Inflammatory macrophage treated with lipopolysaccharide for 1 hour (primary cell): ENCODE measurements at places on chromosomes 1 and 21.

DNA sequence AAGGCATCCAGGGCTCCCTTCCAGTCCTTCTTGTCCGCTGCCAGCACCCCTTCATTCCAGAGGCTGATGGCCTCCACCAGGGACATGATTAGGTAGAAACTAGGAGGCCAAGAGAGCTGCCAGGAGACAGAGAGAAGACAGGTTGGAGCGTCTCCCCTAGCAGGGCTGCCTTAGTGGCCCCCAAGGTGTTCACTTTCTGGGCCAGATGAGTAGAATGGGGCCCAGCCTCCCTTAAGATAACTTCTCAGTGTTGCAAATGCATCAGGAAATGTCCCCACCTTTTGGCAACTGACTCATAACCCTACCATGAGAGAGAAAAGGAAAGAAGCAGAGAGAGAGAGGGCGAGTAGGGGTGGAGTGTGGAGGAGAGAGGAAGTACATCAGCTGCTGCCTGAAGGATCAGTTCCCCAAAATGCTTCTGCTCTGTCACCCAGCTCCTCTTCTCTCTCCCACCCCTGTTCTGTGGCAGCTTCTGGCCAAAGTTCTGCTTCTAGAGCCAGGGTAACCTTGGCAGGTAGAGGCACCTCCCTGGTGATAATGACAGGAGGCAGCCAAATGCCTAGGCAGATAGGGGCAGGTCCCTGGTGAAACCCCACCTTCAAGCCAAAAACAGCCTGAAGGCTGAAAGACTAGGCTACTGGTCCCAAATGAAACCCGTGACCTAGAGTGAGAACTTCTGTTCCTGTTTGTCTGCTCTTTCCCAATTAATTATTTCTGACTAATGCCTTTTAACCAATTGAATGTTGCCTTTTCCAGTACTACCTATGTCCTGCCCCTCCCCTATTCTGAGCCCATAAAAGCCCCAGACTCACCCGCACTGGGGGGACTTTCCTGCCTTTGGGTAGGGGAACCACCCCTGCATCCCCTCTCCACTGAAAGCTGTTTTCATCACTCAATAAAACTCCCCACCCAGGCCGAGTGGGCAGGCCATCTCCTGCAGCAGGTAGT lies at the start of gene NCF2:
TSS of gene NCF2 (minus strand) at position 216 of the 948 bp plus-strand sequence. CDS start at position 86, 130 bp downstream.
- DNase-seq: peak; percentile 96

- no peak for DNase-seq
These were observed 130.3 kb upstream of the PLXNA2 start for GRCh38 chr1:208374391-208374941.

- peak; percentile 35 for DNase-seq
These were observed 734 bp downstream of the MED18 start for GRCh38 chr1:28329395-28330153.

GRCh38 chr1:31891280-31891679 lies 46.9 kb downstream of the PTP4A2 start:
- no peak for DNase-seq

- peak; percentile 22 for DNase-seq
These were observed 98.5 kb downstream of the LMX1A start for GRCh38 chr1:165257969-165258459.

DNA sequence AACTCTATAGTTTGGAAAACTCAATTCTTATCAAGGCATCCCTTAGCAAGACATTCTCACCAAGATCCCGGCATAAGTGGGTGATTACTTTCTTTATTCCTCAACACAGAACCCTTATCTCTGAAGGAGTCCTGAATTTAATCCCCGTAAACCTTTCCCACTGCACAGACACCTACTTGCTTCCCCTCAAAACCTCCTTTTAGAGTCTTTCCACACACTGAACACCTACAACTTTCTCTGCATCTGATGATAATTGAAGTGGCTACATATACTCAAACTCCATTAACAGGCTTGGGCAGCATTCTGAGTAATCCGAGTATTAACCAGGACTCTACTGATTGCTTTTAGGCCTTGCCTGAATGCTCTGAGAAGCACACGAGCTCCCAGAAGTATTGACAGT lies 23.5 kb downstream of the PALMD start:
- no peak for DNase-seq

- DNase-seq: no peak
These were observed 47.5 kb downstream of the SSX2IP start for GRCh38 chr1:84642774-84643173.

GRCh38 chr1:182965096-182965495 lies 12.1 kb upstream of the SHCBP1L start:
- DNase-seq: no peak

- DNase-seq: no peak
These were observed 26.3 kb downstream of the FRRS1 start for GRCh38 chr1:99740141-99740540.

DNA sequence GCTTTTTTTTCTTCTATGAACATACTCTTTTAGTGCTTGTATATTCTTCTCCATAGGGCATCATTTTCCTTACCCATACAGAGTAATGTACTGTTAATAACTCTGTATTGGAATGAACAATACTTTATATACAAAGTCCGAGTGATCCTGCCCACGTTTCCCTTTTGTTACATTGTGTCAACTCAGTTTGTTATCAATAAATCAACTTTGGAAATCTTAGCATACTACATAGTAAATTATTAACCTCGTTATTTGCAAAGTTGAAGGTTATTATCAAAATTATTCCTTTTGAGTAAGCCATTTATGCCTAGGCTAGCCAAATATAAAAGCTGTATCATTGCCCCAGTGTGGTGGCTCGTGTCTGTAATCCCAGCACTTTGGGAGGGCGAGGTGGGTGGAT lies 937.4 kb upstream of the TMPRSS15 start:
- DNase-seq: no peak

DNA sequence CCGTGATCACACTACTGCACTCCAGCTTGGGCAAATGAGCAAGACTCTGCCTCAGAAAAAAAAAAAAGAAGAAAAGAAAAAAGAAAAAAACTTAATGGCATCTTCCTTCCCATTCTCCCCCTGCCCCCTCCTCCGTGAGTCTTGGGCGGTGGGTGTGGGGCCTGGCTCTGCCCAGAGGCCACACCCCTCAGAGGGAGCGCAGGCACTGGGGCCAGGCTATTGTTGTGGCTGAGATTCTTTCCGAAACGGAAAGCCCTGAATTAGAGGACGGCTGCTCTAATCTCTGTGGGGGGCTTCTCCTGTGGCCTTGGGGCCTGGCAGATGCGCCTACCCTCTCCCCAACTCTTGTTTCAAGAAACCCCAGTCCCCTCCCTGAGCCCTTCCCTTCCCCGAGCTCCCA lies 4.1 kb upstream of the FAM110D start:
- no peak for DNase-seq

GRCh38 chr1:29551123-29551936 lies 315.0 kb downstream of the PTPRU start:
- no peak for DNase-seq

DNA sequence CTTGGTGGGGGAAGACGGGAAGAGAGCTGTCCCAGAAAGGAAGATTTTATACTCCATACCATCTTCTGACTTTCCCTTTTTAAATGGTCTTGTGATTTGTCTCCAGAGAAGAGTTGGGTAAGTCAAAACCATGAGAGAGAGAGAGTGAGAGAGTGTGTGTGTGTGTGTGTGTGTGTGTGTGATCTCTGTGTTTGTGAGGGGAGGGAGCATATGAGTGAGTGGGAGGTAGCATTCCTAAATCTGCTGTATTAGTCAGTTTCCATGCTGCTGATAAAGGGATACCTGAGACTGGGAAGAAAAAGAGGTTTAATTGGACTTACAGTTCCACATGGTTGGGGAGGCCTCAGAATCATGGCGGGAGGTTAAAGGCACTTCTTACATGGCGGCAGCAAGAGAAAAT lies 102.0 kb upstream of the VANGL1 start:
- no peak for DNase-seq

DNA sequence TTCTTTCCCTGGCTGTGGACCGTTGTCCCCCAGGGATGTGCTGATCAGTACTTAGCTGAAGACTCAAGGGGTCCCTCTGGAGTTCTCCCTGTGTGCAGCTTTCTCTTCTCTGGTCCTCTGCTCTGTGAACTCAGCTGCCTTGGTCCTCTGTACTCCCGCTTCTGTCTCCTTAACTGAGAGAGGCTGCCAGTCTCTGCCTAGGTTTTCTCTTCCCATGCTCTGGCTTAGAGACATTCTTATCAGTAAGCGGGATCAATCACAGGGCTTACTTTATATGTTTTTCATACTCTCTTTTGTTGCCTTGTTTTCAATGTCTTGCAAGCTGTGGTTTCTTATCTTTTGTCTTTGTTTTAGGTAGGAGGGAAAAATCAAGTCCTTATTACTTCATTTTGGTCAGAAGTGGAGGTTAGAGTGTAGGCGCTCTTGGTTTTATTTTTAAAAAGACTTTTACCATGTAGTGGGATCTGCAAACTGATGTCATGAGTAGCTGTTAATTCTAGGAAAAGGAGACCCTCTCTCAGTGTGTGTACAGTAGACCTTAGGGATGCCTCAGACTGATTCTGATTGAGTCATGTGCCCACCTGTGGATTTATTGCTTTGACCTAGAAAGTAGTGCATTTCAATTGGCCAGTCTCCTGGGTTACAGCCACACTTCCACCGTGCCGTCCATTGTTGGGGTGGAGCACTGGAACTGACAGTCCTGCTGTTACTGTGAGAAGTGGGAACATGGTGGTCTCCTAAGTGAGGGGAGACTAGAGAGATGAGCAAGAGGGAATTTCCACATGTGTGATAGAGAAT lies 46.6 kb downstream of the TTC3 start:
- no peak for DNase-seq

GRCh38 chr1:62281922-62282555 lies 37.2 kb downstream of the KANK4 start:
- DNase-seq: no peak

- no peak for DNase-seq
These were observed 69.5 kb upstream of the HSD17B7 start for GRCh38 chr1:162720996-162721395.

DNA sequence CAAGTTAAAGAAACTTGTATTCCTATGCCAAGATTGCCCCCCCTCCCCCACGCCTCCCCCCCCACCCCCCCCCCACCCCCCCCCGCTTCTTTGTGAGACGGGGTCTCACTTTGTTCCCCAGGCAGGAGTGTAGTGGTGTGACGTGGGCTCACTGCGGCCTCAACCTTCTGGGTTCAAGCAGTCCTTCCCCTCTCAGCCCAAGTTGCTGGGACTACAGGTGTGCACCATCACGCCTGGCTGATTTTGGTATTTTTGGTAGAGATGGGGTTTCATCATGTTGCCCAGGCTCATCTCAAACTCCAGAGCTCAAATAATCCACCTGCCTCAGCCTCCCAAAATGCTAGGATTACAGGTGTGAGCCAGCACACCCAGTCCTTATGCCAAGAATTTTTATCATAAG lies 136.6 kb downstream of the POU2F1 start:
- DNase-seq: no peak

GRCh38 chr21:18298228-18298627 lies 53.6 kb downstream of the CHODL start:
- no peak for DNase-seq

DNA sequence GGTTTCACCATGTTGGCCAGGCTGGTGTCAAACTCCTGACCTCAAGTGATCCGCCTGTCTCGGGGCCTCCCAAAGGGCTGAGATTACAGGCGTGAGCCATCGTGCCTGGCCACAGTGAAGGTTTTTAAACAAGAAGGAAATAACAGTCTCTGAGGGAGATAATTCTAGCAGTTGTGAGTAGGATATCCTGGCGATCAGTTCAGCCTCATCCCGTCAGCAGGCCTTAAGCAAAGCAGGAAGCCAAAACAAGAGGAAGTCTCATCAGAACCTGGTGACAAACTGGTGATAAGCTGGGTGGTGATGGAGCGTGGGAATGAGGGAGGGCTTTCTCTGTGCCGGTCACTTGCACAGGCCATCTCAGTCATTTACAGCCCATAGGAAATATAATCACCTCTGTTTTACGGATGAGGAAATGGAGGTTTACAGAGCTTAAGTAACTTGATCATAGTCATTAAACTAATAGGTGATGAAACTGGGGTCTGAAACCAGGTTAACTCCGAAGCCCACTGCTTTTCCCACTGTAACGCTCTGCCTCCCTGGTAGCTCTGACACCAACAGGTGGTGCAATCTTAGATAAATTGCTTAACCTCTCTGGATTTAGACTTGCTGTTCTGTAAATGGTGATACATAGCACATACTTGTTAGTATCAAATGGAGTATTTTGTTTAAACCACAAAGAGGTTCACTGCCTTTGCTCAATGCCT lies 40.8 kb upstream of the A3GALT2 start:
- peak; percentile 51 for DNase-seq

DNA sequence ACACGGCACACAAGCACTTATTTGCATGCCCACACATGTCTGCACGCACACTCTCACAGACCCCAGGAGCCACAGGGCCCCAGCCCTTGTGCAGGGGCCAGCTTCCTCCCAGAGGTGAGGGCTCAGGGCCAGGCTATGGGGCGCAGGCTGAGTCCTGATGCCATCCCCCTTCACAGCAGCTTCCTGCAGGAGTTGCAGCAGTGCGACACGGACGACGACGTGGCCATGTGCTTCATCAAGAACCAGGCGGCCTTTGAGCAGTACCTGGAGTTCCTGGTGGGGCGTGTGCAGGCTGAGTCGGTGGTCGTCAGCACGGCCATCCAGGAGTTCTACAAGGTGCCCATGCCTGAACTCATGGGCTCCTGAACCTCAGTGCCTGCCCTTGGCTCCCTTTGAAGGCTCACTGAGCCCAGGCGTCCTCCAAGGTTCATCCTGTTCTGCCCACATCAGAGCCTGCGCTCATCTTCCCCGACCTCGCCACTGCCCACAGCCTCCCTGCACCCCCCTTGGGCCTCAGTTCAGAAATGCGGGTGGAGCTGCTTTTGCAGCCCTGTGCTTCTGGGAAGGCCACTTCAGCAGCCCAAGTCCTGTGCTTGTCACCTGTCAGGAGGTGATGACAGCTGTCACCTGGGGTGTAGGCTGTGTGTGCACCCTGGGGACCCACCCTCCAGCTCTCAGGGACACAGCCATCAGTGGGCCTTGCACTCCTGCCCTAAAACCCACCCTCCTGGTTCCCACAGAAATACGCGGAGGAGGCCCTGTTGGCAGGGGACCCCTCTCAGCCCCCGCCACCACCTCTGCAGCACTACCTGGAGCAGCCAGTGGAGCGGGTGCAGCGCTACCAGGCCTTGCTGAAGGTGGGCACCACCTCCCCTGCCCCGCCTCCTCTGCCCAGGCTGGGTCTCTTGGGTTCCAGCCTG lies 66.6 kb downstream of the TRIM11 start:
- DNase-seq: no peak

DNA sequence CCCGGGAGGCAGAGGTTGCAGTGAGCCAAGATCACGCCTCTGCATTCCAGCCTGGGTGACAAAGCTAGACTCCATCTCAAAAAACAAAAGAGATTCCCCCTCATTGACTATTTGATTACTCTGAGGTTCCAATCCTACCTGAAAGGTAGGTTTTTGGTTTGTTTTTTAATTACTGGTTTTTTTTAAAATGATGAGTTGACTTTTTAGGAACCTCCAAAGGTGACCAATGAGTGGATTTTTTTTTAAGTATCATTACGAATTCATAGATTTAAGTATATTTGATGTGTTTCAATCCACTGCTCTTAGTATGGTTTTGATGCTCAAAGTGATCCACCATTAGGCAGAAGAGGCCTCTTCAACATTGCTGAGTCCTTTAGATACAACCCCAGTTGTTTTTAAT lies 47.9 kb upstream of the LAX1 start:
- DNase-seq: no peak

- DNase-seq: no peak
These were observed 85.2 kb downstream of the HLCS start for GRCh38 chr21:36881228-36881627.
